ENCODE measurements at places on chromosomes 3 and 15.

DNA sequence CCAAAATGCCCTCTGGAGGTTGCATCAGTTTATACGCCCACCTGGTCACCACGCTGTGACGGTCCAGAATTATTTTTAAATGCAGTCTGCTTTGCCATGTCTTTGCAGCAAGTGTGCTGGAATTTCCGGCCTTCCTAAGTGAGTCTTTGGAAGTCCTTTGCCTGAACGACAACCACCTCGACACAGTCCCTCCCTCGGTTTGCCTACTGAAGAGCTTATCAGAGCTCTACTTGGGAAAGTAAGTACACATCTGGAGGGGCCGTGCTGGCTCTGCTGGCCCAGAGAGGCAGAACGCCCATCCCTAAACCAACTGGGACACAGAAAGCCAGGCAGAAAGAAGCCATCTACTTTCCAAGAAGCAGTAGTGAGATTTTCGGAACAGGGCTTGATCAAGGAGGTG lies 101.8 kb downstream of the LRRK1 start:
- no peak for DNase-seq

GRCh38 chr15:85757939-85758654 lies 36.6 kb downstream of the KLHL25 start:
- DNase-seq: no peak

- no peak for DNase-seq
Measured at GRCh38 chr3:194306109-194306686, 44.9 kb downstream of the CPN2 start.

DNA sequence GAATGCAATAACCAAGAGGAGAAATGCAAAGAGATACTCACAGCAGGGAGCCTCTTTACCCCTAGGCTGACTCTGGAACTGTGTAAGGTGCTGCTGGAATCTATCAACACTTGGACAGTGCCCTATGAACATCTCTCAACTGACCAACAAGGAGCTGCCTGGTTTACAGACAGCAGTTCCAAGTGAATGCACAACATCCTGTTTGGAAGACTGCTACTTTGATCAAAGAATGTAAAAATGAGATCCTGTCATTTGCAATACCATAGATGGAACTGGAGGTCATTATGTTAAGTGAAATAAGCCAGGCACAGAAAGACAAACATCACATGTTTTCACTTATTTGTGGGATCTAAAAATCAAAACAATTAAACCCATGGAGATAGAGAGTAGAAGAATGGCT lies 136.3 kb downstream of the IMPG2 start:
- no peak for DNase-seq

Measured in NCI-H1105 treated with DMSO at 0.1 percent for 48 hours (cell line).